Frontal cortex (tissue), 4 donors: ENCODE measurements at places on chromosomes 6 and 20.

GRCh38 chr20:8118039-8118438 lies 14.0 kb upstream of the PLCB1 start:
- DNase-seq = no peak

DNA sequence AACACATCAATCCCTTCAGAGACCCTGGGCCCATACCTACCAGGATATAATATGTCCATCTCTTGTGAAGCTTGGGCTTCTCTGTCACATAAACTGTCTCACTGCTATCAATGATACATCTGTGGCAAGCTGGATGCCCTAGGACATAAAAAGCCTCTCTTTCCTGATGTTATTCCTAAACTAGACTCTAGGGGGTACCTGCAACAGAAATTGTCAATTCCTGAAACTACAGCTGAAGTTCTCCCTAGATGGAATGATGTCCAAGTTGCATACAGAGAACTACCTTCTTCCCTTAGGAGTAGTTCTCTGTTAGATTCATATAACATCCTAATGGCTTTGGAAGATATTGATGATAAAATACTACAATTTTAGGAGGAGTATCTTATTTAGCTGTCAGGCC lies 35.8 kb downstream of the TBX18 start:
- DNase-seq = no peak

GRCh38 chr6:4727671-4728435 lies 48.4 kb upstream of the CDYL start:
- no peak for DNase-seq

DNA sequence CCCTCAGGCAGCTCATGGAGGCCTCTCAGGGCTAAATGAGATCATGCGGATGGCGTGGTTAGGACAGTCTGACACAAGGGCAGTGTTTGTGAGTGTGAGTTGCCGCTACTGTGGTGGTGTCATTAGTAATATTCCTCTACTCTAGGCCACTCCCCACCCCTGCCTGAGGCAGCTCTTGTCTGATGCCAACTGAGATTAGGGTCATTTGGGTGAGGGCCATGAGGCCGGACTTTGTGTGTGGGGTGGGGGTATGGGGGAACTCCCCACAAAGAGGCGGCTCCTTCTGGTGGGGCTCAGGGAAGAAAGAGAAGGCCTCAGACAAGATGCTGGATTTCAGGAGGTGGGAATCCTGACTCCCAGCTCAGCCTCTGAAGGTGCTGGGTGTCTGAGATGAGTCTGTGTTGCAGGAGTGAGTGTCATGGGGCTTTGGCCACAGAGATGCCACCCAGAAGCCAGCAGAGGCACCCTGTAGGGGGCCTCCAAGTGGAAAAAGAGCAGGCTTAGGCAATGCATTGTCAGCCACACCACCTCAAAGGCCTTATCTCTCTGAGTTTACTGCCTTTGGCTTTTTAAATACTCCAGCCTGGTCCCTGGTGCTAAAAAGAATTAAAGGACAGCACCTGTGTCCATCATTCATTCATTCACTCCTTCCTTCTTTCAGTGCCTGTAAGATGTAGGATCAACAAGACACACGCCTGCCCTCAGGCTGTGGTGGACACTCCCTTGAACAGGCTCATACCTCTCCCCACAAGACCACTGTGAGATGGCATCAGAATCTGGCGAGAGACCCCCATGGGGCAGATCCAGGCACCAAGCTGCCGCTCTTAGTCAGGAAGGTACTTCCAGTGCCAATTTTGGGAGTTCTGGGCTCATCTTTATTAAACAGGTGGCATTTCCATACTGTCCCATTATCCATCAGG lies 175.2 kb downstream of the MRPL14 start:
- no peak for DNase-seq

DNA sequence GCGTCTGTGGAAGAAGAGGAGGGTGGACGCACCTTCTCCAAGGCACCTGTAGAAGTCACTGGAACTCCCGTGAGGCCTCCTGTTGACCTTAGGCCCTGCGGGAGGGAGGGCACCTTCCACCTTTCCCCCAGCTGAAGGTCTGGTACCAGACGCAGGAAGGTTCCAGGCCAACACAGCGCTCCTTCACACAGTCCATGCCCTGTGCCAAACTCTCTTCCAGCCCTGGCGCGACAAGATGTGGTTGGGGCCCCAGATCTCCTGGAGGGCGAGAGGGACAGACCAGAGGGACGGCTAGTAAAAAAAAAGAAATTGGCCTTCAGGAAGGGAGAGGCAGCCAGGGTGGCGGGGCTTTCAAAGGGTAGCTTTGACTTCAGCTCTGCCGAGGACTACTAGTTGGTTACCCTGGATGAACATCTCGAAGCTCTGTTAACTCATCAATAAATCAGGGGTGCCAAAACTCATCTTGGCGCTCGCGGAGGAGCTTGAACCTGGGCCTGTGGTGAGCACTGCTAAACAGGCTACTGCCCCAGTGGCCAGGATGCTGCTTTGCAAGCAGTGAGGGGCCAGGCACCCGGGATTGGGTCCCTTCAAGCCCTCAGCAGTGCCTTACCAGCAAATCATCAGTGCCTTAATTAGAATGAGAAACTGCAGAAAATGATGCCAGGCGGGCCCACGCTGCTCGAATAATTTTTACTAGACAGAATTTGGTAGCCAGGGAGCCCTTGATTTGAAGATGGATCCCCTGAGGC lies 14.9 kb downstream of the AARS2 start:
- no peak for DNase-seq

DNA sequence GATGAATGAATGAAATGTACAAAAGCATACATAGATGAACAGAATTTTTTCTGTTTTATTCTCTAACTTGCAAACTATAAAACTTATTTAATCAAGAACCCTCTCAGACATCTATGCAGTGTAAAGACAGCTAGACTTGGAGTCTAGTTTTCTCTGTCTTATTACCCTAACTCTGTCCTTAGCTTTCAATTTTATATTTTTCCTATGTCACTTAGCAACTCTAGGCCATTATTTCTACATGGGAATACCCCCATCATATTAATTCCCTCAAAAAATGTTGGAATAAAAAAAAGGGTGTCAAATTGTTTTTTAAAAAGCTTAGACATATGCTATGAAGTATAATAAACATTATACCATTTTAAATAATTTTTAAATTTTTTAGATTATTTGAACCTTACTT lies 1.2 kb downstream of the RHAG start:
- no peak for DNase-seq

DNA sequence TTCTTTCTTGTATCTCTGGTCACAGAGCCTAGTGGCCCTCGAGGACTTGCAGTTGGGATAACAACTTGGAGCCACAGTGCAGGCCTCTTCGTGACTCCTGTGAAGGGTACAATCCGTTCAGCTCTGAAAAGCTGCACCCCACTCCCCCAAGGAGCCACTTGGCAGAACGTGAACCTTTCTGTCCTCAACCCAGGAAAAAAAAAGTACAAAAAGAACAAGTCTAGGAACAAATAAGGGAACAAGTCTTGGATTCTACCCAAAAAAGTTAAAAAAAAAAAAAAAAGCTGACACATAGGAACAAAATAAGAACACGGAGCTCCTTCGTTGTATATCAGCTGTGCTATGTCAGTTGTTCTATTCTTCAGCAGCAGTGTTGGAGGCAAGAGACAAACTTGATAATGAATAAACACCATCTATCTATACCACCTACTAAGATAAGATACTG lies 77.9 kb upstream of the TULP1 start:
- DNase-seq = no peak

GRCh38 chr6:42819803-42820511 lies 38.1 kb downstream of the BICRAL start:
- DNase-seq = no peak

GRCh38 chr6:87436435-87436834 lies 28.7 kb downstream of the CFAP206 start:
- DNase-seq = no peak

DNA sequence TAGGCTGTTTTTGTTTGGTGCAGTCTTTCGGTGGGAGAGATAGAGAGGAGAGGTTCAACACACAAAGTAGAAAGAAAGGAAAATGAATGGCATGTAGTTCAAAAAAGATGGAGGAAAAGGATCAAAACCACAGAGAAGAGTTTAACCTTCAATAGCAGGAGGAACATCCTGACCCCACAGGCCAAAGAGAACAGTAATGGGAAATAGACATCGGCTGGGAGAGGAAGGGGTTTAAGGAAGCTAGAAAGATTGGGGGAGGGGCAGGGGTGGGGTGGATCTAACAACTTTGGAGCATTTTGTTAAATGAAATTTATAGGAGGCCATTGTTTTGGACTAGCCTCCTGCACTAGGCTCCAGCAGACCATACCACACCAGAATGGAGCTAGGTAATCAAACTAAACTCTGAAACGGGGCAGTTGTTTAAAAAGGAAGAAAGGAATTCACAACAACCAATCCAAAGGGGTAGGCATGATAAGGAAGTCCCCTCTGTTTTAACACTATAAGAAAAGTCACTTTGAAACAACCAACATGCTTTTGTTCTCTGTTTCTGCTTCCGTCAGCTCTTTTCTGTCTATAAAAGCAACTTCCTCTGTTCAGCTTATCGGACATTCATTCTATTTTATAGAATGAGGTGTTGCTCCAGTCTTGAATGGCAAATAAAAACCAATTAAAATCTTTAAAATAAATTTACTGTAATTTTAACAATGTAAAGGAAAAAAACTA lies 82.6 kb downstream of the EPB41L2 start:
- no peak for DNase-seq

- DNase-seq = no peak
Measured at GRCh38 chr20:13142143-13142542, 78.9 kb upstream of the ISM1 start.

- DNase-seq = no peak
Measured at GRCh38 chr6:25249133-25249532, 30.0 kb upstream of the CARMIL1 start.

DNA sequence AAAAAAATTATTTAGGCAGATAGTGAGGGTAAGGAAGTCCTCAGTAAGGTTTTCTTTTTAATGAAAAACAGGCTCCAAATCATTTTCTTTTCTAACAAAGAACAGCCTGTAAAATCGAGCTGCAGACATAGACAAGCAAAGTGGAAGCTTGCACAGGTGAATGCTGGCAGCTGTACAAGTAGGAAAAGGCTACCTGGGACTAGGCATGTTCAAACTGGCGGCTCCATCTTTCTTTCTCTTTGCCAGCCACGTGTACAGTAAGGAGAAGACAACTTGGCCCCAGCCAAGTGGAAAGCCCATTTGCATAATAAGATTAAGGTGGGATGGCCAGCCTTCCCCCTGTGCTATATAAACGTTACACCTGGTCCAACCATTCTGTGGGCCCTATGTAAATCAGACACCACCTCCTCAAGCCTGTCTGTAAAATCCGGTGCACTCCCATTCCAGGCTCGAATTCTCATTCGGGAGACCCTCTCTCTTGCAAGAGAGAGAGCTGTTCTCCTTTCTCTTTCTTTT lies 27.0 kb upstream of the SLC2A12 start:
- no peak for DNase-seq

- DNase-seq = no peak
Measured at GRCh38 chr20:62707921-62708521, 615 bp upstream of the NTSR1 start.

DNA sequence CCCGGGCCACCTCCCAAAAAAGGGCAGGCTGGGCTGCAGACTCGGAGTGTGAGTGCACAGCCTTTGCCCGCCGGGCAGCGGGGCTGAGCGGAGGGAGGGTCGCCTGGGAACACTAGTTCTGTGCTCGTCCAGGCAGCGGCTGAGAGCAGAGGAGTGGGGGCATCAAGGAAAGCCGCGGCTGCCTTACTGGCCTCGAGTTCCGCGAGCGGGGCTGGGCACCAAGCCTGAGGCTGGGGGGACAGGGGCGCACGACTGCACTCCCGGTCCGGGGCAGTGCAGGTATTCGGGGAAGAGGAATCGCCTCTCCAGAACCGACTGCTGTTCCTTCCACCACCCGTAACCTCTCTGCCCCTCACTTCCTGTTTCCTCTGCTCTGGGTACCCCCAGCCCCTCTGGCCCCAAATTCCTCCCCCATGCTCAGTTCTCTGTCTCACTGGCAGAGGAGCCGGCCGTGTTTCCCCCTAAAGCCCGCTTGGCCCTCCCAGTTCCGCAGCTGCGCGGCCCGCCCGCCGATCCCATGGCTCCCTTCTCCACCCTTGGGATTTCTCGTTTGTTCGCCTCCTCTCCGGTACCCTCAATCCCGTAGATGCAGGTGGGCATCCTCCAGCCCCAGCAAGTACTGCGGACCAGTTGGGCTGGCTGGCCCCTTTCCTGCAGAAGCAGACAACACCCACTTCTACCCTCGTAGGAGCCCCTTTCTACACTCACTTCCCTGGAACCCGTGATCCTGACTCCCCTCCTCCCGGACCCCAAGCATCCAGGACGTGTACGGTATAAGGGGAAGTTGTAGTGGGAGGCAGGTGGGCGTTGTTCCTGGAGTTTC lies 5.1 kb downstream of the RING1 start:
- peak; percentile 34 for DNase-seq

- DNase-seq = no peak
Measured at GRCh38 chr6:74368746-74369145, 672.7 kb downstream of the CD109 start.

GRCh38 chr20:7346562-7346961 lies 579.1 kb downstream of the BMP2 start:
- DNase-seq = no peak

DNA sequence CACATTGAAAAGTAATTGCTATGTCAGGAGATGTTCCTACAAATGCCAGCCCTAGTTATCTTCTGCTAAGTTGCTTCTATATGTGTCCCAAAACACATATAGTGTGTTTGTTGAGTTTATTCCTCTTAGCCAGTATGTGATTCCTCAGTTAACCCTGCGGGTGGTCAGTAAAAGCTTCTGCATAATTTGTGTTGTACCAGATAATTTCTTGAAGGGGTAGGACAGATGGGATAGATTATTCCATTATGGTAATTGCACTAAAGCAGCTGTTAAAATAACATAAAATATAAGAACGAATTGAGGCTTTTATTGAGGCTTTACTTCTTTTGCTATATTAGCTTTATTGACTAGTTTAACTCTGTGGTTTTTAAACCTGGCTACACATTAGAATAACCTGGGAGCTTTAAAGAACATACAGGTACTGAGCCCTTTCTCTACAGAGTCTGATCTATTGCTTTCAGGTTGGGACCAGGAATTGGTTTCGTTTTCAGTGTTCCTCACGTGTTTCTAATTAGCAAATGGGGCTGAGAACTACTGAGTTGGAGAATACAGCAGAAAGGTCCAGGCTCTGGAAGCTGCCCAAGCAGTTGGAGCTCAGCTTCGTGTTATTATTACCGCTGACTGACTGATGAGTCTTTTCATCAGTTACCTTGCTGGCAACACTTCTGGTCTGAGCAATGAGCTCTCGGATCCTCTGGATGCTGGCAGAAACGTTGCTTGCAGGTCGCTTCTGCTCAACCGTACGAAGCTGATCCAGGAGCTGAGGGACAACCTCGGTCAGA lies 56.9 kb downstream of the FAM229B start:
- DNase-seq = no peak

DNA sequence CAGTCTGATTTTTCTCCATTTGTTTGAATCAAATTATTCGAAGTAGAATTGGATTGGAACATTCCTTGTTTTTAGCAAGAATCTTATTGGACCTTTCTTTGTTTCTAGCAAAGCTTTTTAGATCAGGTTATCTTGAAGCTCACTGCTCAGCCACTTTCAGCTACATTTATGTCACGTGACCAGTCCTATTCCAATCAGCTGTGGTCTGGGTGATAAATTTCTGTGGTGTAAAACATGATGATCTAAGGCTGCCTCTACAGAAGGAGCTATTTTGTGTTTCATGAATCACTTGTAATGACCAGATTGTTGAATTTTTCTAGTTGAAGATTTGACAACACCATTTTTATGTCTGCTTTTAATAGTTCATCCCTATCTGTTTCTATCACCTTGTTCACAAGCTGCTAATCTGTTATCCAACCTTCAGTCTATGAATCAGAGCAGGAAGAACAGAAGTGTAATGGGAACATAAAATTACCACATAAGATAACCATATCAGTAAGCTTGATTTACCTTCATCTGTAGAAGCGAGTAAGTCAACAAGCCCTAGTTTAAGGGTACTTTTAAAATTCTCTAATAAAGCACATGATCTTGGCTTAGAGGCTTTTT lies 101.0 kb upstream of the MAP3K7 start:
- DNase-seq = no peak

- no peak for DNase-seq
Measured at GRCh38 chr20:58655328-58656107, 4.4 kb downstream of the STX16 start.
